Endothelial cell of umbilical vein (primary cell): ENCODE measurements at places on chromosomes 2 and 18.

DNA sequence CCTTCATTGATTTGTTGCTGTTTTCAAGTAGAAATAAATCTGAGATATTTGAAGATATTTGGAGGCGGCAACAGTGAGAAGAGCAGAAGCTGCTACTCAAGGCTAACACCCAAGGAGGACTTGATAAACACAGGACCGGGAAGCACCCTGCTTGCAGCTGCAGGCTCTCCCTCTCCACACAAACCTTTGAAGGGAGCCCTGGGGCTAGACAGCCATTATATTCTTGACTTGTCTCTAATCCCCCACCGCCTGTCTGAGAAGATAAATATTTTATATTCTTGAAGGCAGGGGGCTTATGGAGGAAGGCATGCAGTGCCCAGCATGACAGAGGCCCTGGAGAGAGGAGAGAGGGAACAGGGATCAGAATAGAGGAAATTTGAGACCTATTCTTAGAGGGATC lies 50.9 kb upstream of the SMAD2 start:
- no peaks in the 10 kb centered on the region for H3K36me3 ChIP-seq
- DNase-seq, result no peak
- no peaks in the 10 kb centered on the region for H3K4me1 ChIP-seq
- no peak overlapping the region for H3K27ac ChIP-seq

DNA sequence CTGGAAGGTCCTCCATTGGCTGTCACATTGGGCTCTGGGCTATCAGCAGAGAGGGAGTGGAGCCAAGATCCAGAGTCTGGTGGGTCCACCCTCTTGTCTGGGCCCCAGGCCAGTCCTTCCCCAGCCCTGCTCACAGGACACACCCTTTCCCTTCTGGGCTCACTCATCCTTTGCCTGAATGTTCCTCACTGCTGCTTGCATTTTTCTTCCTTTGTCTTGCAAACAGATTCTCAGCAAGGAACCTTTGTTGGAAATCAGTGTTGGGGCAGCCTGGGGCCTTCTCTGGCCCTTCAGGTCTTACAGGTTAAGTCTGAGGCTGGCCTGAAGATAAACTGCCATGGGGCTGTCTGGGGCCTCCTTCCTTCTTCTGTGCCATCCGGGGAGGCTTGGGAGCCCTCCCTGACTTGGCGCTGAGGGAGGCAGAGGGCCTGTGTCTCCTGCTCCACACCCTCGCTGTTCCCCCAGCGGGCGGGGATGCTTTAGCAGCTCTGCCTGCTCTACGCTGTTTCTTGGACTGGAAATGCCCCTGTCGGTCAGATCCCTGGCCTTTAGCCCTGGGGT lies 11.5 kb upstream of the CELF4 start:
- no peak for DNase-seq
- no peak overlapping the region for H3K27ac ChIP-seq
- no peaks in the 10 kb centered on the region for H3K36me3 ChIP-seq
- H3K27me3 ChIP-seq, result no peaks in the 10 kb centered on the region
- H3K4me1 ChIP-seq, result no peaks in the 10 kb centered on the region
- H3K4me3 ChIP-seq, result no peak overlapping the region

GRCh38 chr2:202109737-202110184 lies 36.7 kb downstream of the KIAA2012 start:
- no peak overlapping the region for H3K27ac ChIP-seq
- H3K36me3 ChIP-seq, result no peaks in the 10 kb centered on the region
- H3K4me1 ChIP-seq, result no peaks in the 10 kb centered on the region
- peaks cover 22% of the 10 kb centered on the region for H3K27me3 ChIP-seq

DNA sequence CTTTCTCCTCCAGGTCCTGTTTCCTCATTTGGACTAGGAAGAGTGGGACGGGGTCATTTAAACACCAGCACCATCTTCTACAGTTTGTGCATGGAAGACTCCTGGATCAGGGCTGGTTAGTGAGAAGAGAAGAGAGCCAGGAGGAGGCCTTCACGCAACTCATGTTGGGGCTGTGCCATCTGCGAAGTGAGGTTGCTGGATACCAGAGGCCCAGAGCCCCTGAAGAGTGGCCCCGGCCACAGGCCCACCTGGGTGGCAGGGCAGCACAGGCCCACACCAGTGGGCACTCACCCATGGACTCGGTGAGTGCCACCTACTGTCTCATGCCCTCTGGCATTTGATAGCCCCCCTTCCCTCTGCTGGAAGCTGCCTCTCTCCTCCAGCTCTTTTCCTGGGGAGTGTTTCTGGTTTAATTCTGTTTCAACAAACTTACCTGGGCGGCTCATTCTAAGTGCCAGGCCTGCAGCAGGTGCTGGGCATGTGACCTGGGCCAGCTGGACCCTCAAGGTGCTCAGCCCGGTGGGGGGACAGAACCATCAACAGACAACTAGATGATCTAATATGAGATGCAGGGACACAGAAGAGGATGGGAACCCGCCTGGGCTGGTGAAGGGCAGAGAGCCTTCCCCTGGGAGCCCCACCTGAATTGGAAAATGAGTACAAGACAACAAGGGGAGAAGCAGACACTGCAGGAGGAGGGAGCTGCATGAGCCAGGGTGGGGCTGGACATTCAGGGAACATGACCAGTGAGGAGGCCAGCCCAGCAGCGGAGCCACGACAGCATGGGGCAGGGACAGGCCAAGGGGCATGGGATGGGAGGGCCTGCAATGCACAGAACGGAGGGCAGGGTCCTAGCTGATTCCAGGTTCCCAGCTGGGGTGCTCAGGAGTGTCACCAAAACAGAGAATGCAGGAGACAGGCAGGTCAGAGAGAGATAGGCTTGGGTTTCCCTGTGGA lies 70.6 kb downstream of the MARCO start:
- no peaks in the 10 kb centered on the region for H3K36me3 ChIP-seq
- no peak for DNase-seq
- H3K27ac ChIP-seq, result no peak overlapping the region
- no peaks in the 10 kb centered on the region for H3K27me3 ChIP-seq

- H3K4me3 ChIP-seq, result peak overlapping the region; percentile 97
- no peak for DNase-seq
- H3K4me1 ChIP-seq, result peaks cover 9% of the 10 kb centered on the region
- peaks cover 2% of the 10 kb centered on the region for H3K36me3 ChIP-seq
Measured at GRCh38 chr18:11906926-11907874, 917 bp downstream of the MPPE1 start.

DNA sequence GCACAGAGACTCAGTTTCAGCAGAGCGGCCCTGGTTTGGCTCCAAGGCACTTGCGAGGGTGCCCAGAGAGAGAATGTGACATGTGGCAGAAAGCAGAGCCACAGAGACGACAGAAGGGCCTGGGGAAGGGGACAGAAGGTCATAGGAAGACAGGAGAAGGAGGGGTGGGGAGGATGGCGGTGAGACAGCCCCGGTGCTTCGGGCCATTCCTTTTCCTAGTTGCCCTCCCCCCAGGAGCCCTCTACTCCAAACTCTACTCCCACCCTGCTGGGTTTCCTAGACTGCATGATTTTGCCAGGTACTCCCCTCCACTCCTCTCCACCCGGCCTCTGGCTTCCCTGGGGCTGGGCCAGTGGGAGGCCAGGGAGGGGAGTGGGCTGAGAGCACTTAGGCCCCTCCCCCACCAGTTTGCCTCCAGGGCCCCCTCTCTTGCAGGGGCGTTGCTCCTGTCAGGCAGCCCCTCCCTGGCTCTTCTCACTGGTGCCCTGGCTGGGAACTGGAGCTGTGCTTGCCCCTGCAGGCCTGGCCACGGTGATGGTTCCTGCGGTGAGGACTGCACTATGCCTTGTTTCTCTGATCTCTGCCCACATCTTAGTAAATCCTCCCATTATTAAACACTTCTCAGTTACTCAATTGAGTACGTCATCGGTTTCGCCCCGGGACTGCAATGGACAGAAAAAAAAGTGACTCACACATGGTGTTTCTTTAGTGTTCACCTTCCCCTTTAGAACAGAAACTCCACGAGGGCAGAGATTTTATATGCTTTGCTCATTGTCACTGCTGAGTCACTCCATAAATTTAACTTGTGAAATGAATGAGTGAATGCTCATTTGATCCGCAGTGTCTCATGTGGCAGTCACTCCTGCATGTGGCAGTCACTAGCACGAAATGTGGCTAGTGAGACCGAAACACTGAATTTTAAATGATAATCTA lies 58.7 kb upstream of the SP3 start:
- no peaks in the 10 kb centered on the region for H3K4me1 ChIP-seq
- H3K27ac ChIP-seq, result no peak overlapping the region
- H3K27me3 ChIP-seq, result peaks cover 2% of the 10 kb centered on the region
- no peaks in the 10 kb centered on the region for H3K36me3 ChIP-seq
- no peak for DNase-seq

GRCh38 chr2:129799036-129799958 lies 180.2 kb upstream of the RAB6C start:
- H3K4me3 ChIP-seq, result no peak overlapping the region
- H3K36me3 ChIP-seq, result no peaks in the 10 kb centered on the region
- H3K27me3 ChIP-seq, result no peaks in the 10 kb centered on the region
- no peaks in the 10 kb centered on the region for H3K4me1 ChIP-seq
- no peak overlapping the region for H3K27ac ChIP-seq

DNA sequence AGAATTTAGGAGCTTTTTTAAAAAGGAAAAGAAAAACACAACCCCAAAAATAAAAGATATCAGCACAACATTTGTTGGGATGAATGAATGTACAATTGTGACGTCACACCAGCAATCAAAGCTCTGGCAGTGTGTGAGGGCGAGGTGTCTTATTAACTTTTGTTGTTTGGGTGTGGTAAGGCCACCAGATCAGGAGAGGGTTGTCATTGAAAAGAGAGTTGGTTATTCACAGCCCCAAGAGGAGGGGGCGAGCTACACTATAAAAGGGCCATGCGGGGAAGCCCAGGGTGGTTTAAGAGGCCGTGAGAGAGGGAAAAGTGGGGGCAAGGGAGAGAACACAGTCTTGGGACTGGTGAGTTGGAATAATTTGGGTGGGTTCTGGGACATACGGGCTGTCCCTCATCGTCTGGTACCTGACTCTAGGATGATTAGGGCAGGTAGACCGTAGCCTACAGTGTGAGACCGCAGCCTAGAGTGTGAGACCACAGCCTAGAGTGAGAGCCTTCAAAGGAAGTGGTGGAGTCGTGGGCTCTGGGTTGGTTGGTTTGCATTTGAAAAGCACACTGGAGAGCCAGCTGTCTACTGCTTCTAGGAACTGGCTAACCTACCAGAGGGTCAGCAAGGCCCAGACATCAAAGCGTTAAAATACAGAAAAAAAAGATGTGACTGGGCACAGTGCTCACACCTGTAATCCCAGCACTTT lies 128.4 kb downstream of the INO80D start:
- no peak overlapping the region for H3K4me3 ChIP-seq
- no peaks in the 10 kb centered on the region for H3K27me3 ChIP-seq
- H3K4me1 ChIP-seq, result no peaks in the 10 kb centered on the region
- DNase-seq, result no peak

GRCh38 chr2:1771626-1772280 lies 27.4 kb upstream of the PXDN start:
- H3K4me3 ChIP-seq, result no peak overlapping the region
- H3K27me3 ChIP-seq, result no peaks in the 10 kb centered on the region
- H3K27ac ChIP-seq, result no peak overlapping the region
- no peaks in the 10 kb centered on the region for H3K36me3 ChIP-seq
- no peak for DNase-seq

GRCh38 chr2:172856606-172857005 lies 121.0 kb downstream of the RAPGEF4 start:
- no peak overlapping the region for H3K27ac ChIP-seq
- no peaks in the 10 kb centered on the region for H3K36me3 ChIP-seq
- no peak overlapping the region for H3K4me3 ChIP-seq

- DNase-seq, result peak; percentile 17
- H3K4me3 ChIP-seq, result no peak overlapping the region
- H3K36me3 ChIP-seq, result no peaks in the 10 kb centered on the region
- no peak overlapping the region for H3K27ac ChIP-seq
Measured at GRCh38 chr2:191302459-191303139, 57.4 kb downstream of the MYO1B start.
